Transverse colon (tissue), 4 donors: ENCODE measurements at places on chromosomes 4 and X. TPM values are rescaled to one million over a fixed set of nuclear protein-coding genes. Genes with fewer than 3 reads are reported as not detected.

Gene IGFBP7
- total RNA-seq, result 132 TPM

Gene ABCB7
- total RNA-seq, result 92.8 TPM

Gene H2BW2
- not detected for total RNA-seq

GRCh38 chrX:120015145-120016067 lies 62.1 kb downstream of the RHOXF2B start:
- DNase-seq, result no peak

- peak; percentile 47 for DNase-seq
Measured at GRCh38 chr4:83217721-83218522, 66.7 kb downstream of the COQ2 start.

GRCh38 chr4:56937262-56937661 lies 29.6 kb downstream of the REST start:
- DNase-seq, result no peak

- DNase-seq, result no peak
Measured at GRCh38 chr4:52311464-52312125, 260.5 kb downstream of the SPATA18 start.

DNA sequence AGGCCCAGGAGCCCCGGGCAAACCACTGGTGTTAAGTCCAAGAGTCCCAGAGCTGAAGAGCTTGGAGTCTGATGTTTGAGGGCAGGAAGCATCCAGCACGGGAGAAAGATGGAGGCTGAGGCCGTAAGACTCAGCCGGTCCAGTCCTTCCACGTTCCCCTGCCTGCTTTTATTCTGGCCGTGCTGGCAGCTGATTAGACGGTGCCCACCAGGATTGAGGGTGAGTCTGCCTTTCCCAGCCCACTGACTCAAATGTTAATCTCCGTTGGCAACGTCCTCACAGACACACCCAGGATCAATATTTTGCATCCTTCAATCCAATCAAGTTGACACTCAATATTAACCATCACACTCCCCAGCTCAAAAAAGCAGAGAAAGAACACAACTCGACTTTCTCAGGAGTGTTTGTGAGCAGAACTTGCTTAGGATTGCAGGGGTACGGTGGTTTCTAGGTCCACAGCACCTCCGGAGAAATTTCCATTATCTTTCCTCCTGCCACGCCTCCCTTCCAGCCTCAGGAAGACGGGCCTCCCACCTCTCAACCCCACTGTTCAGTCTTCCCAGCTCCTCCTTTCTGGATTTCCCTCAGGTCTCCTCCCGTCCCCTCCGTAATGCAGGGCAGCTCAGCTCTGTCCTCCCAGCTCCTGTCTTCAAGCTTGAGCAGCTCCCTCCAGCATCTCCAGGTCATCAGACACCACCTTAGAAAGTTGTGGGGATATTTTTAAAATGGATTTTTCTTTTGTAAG lies 13.3 kb upstream of the TMEM271 start:
- no peak for DNase-seq
